CD4-positive, alpha-beta T cell treated with Interleukin-15 for 1 hour (primary cell): ENCODE measurements at places on chromosomes 2 and 18.
A peak's percentile ranks its signal among the peaks of the same experiment; 100 is the strongest.

- DNase-seq: no peak
These were observed 46.6 kb downstream of the RRM2 start for GRCh38 chr2:10169053-10169578.

GRCh38 chr2:222054813-222055212 is 244.0 kb downstream of the PAX3 start:
- DNase-seq: no peak

- DNase-seq: no peak
These were observed 129.2 kb downstream of the MTX2 start for GRCh38 chr2:176398243-176399073.

- DNase-seq: peak; percentile 83
These were observed 3.0 kb downstream of the BUB1 start for GRCh38 chr2:110674620-110675555.

GRCh38 chr2:237616734-237617586 is 10.4 kb upstream of the LRRFIP1 start:
- DNase-seq: no peak

DNA sequence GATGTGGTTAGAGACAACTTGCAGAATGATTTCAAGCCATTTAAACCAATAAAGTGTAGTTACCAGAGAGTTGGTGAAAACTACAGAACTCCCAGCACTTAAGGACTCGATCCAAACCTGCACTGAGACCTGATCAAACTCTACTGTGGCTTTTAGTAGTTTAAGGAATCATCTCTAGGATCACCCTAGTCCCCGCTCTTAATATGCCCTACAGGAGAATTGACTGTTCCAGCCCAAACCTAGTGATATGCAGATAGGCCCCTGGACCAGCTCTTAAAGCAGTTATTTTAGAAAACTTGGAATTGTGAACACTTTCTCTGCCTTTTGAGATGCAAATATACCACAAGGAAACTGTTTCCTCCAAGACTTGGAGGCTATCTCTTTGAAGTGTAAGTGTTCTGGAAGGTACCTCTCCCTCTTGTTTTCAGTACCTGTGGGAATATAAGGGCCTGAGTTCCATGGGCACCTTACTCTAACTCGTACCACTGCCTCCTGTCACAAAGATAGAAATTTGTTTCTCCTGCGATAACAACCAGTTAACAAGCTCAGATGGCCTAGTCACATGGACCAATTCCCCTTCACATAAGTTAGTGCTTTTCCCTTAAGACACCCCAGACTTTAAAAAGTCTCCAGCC is 1367.2 kb upstream of the SLC39A10 start:
- no peak for DNase-seq

- no peak for DNase-seq
These were observed 141.5 kb upstream of the FIGN start for GRCh38 chr2:163877316-163877715.

- DNase-seq: no peak
These were observed 966 bp upstream of the RBM43 start for GRCh38 chr2:151262629-151263028.

DNA sequence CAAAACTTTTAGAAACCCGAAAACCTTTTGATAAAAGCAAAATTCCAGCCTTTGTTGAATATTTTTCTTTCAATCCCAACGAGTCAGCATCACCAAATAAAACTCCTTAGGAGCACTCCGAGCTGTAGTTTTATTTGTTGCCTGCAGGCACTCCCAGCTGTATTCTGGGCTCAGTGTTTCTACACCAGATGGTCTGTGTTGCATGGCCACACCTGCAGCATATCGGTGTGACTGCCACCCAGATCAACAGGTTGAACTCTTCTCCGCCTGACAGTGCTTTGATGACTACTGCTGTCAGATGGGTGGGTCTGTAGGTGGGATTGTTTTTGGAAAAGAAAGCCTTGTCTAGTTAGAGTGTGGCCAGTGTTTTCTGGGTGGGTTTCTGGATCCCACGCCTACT is 32.7 kb downstream of the APCDD1 start:
- DNase-seq: no peak

GRCh38 chr2:216283038-216283900 is 89.0 kb downstream of the MARCHF4 start:
- DNase-seq: no peak

GRCh38 chr18:66641056-66641455 is 37.2 kb upstream of the CDH19 start:
- DNase-seq: no peak

DNA sequence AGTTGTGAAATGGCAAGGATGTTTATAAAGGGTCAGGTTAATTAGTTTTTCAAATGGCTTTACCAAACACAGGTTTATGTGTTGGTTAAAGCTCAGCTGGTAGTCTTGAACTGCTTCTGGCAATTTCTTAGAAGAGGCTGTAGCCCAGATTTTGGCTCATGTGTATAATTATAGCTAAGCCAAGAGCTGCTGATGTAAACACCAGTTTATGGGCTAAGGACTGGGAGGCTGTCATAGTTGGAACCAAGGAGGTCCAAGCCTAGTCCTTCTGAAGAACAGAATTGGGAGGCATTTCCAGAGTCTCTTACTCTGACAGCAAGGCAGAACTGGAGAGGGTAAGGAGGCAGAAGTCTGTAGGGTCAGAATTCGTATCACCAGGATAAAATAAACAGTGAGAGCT is 25.4 kb downstream of the UBE2E3 start:
- DNase-seq: no peak

- no peak for DNase-seq
These were observed 654.9 kb upstream of the SYT4 start for GRCh38 chr18:43932140-43932539.

DNA sequence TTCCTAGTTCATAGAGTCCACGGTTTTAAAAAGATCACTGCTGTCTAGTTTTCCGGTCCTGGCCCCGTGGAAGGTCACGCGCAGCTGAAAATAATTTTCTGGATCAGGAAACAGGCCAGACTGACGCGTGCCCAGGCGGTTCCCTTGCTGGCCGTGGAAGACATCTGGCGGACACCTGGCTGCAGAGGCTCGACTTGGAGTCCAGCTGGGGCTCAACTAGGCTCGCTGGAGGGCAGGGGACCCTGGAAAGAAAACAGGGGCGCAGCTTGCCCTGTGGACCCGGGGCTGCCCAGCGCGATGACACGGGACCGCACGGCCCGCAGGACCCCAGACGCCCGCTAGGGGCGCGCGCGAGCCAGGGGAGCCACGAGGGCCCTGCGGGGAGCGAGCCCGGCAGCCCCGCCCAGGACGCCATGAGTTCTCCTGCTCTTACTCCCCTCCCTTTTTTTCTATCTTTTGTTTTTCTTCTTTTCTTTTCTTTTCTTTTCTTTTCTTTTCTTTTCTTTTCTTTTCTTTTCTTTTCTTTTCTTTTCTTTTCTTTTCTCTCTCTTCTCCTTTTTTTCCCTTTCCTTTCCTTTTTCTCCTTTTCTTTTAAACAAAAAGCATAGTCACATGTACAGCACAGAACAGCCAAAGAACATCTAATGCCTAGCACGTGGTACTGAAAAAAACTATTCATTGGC is 43.2 kb upstream of the UBE2F start:
- peak; percentile 76 for DNase-seq

- DNase-seq: no peak
These were observed 404.8 kb downstream of the MBD2 start for GRCh38 chr18:53819671-53820070.

GRCh38 chr2:70887550-70888246 is 48.0 kb upstream of the ATP6V1B1 start:
- no peak for DNase-seq

GRCh38 chr2:175726223-175726622 is 275.8 kb downstream of the LNPK start:
- no peak for DNase-seq

DNA sequence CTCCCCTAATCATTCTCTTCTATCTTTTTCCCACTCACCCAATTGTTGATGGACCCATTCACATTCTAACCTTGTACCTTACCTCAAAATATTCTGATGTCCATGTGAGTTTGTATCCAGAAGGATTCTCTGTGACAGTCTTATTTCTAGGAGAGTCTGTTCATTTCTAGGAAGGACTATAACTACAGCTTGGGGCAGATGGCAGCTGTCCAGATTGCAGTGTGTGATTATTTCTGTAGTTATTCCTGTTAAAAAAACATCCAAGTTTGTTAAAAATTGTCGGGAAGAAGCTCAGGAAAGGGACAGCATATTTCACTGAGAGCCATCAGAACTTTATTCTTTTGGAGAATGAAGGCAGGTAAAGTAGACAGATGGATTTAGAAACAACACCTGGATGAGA is 142.6 kb downstream of the RAPGEF4 start:
- no peak for DNase-seq

DNA sequence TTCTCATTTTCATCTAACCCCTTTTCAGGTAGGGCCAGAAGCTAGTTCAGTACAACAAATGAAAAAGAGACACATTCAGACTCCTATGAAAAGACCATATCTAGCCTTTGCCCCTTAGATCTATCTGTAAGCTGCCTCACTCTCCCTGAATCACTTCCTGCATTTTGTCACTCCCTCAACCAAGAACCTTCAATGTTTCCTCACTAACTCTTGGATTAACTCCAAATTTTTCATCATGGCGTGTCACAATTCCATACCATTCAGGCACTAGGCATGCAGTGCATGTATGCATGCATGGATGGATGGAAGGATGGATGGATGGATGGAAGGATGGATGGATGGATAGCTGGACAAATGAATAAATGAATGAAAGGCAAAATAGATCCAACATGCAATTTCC is 356.9 kb downstream of the TNS1 start:
- DNase-seq: no peak

DNA sequence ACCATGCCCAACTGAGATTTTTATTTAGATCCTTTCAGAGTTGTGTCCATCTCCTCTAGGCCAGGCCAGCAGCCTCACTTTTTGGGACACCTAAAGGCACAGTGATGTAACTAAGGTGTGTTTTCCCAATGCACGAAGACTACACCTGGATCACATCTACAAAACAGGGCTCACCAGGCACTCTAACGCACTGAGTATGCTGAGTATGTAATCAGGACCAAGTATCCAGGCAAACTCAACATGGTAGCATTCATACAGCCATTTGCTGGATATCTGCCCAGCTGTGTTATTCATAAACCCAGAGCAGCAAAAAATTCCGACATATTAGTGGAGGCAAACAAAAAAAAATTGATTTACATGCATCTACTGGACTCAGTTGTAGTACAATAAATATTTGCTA is 33.8 kb downstream of the LPIN2 start:
- DNase-seq: no peak

GRCh38 chr2:185284696-185285095 is 453.9 kb upstream of the FSIP2 start:
- no peak for DNase-seq

DNA sequence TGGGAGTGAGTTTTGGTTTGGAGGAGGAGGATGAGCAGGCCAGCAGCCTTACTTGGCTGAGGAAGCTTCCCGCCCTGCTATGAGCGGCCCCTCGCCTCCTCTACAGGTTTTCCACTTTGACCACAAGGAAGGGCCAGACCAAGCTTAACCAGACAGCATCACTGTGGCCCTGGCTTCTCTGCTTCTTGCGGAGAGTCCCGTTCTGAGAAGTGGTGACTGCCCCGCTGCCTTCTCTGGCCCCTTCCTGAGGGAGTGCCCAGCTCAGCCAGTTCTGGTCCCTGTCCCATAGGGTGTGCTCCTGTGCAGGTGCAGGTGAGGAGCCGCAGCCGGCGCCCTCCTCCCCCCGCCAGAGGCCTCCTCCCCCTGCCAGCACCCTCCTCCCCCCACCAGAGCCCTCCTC is 101.0 kb downstream of the FAM210A start:
- no peak for DNase-seq

DNA sequence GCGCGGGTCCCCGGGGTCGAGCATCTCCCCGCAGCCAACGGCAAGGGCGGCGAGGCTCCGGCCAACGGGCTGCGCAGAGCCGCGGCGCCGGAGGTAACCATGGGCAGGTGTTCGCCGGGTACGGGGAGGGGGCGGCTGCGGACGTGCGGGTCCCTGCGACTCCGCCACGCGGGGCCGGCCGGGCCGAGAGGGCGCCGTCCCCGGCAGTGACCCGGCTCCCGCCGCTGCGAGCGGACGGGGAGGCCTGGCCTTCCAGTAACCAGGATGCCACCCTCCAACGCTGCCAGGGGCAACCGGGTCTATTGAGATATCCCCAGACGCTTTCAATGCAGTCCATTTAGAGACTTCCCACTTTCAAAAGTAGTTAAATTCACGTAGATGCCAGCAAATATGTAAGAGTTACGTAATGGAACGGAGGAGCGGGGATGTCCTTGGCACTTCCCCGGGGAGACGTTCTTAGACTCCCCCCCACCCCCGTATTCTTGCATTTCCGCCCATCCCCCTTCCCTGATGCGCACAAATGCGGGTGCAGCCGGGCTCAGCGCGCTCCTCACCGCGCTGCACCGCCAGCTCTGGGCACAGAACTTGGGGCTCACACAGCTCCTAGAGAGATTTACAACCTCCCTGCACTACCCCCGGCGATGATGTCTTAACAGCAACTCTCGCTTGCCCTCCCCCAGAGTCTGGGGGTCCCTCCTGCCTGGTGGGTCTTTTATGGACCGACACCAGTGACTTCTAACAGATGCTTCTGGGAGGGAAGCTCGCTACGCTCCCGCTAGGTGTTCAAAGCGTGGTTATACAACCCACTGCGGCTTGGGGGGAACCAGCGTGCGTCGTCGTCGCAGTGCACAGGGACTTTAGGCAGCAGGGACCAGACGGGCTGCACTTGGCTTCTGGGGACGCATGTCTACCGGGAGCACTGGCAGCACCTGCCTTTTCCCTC is 657 bp downstream of the SGPP2 start:
- no peak for DNase-seq

GRCh38 chr2:127343277-127343676 is 44.5 kb downstream of the MAP3K2 start:
- DNase-seq: no peak

GRCh38 chr2:109370399-109371035 is 241.5 kb downstream of the SH3RF3 start:
- no peak for DNase-seq

- DNase-seq: no peak
These were observed 58.0 kb downstream of the LRRFIP1 start for GRCh38 chr2:237685408-237685807.

- DNase-seq: no peak
These were observed 102.0 kb upstream of the ACAA2 start for GRCh38 chr18:49915352-49915751.

DNA sequence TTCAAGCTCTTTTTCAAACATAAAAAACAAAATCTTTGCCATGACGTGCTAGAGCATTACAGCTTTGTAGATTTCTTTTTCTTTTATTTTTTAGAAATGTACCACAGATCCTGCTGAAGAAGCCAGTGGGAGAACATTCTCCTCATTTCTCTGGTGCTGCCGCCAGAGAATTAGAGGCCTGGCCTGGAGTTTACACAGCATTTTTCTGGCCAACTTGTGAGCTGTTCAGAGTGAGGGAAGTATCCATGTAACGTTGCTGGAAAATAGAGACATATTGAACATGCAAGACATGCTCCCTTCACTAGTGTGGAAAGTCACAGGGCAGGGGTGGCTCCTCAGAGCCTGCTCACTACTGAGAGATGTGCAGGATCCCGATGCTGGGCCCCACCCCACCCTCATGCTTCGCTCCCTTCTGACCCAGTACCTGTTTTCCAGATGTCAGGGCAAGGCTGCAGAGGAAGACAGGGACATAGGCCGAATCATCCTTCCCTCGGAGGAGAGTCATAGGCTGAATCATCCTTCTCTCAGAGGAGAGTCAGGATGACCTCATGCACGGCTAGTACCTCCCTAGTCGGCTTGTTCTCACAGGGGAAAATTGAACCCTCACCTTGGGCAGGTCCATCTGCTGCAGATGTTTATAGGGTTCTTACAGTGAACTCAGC is 298.5 kb downstream of the INSIG2 start:
- DNase-seq: no peak
